ENCODE measurements at places on chromosomes 3 and 15. TPM values are rescaled to one million over a fixed set of nuclear protein-coding genes. Genes with fewer than 3 reads are reported as not detected.

Gene C3orf85
- total RNA-seq = not detected

Gene NR1I2
- total RNA-seq = under 0.01 TPM

Gene TLR9
- total RNA-seq = under 0.01 TPM

DNA sequence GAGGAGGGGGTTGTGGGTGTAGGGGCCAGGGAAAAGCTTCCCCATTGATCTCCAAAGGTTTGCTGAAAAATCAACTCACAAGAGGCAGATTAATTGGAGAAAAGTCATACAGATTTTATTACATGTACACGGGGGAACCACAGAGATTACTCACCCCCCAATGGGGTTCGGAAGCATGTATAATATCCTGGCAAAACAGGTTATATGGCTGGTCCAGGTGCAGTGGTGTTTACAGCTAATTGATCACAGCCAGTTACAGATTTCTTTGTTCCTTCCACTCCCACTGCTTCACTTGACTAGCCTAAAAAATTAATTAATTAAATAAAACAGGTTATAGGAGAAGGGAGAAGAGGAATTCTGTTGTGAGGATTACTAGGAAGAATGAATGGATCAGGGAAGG is 22.4 kb downstream of the PRKCI start:
- DNase-seq = no peak

Gene FSD2
- not detected for total RNA-seq

DNA sequence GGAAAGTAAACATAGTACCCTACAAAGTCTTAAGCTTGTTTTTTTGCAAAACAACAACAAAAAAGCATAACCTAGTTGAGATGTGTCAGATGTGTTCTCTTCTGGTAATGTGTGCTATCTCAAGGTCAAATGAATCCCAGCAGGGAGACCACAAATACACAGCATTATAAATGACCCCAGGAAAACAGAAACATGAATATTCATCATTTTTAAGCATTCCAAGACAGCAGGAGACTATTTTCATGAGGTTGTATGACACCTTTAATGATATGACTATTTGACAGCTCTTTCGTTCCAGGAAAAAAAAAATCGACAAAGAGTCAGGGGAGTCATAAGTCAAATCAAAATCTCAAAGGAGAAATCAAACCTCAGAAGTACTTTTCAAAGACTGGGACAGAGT is 62.7 kb upstream of the CBLB start:
- DNase-seq = no peak

- DNase-seq = no peak
Measured at GRCh38 chr3:5220193-5220592, 32.7 kb downstream of the EDEM1 start.

DNA sequence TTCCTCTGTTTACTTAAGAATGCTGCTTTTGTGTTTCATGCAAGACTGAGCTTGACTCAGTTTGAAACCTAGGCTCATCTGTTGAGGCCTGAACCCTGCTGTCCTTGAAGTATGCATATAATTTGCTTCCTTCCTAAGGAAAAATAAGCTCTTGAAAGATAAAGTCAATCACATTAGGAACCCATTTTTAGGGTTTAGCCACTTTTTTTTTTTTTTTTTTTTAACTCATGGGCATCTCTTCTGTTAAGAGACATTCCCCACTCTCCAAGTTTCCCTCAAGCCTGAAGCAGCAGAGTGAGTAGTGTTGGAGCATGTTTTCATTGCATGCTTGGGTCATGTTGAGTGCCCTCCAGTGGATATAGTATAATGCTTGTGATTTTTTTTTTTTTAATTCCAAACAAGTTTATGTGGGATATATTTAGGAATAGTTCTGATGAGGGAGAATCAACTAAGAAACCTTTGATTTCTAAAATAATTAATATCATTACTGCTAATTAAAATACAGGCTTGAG is 3.6 kb downstream of the CTNNB1 start:
- peak; percentile 70 for DNase-seq

- no peak for DNase-seq
Measured at GRCh38 chr15:29651476-29652233, 170.6 kb downstream of the TJP1 start.

Gene SV2B
- under 0.01 TPM for total RNA-seq

GRCh38 chr15:74179101-74179841 is 5.8 kb downstream of the ISLR start:
- DNase-seq = peak; percentile 86

Gene ARL13B
- 11.6 TPM for total RNA-seq

Gene IL17RC
- 21.3 TPM for total RNA-seq

DNA sequence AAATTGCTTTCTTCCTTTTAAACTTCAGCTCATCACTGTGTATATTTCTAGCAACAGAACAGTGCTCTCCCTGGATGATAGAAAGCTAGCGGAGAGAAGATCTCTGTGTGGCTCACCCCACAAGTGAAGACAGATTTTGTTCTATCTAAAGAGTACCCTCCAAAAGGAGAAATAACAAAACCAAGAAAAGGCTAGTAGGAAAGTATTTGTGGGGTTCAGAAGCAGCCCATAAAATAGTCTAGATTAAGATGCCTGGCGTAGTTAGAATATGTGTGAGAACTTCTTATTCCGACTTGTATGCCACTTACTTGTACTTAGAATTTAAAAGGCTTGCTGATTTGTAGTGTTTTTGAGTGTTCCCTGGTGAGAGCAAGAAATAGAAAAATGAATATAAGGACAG is 214.9 kb upstream of the IL12A start:
- DNase-seq = no peak

DNA sequence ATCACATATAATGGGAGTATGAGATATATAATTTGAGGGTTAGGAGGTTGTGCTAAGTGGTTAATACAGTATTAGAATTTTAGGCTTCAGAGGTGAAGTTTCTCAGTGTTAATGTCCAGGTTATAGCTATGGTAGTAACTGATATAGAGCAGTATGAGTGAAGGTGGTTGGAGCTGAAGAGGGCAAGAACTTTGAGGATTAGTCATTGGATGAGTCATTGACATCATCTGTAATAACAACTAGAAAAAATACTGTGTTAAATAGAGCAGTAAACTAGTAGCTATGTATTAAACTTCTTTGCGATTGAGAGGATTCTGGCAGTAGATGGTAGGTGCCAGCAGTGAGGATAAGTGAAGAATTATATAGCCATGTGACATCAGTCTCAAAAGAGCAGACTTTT is 47.5 kb upstream of the EIF3J start:
- peak; percentile 91 for DNase-seq

DNA sequence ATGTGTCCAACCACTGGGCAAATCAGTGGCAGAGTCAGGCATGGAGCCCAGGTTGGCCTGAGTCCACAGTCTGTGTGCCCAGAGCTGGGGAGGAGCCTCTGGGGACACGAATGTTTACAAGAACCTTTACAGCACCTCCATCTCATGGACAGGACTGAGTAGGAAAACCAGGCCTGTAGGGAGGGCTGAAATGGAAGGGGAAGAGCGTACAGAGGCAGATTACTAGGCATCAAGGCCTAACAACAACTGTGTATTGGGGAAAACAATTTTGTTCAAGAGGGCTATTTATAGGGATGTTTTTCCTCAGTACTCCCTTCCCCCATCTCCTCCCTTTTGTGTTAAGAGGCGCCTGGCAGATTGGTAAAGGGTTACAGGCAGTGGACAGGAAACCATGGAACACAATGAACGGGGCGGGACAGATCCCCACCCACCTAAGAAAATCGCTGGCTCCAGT is 15.1 kb upstream of the ARHGAP31 start:
- DNase-seq = no peak

Gene GOLGA6L2
- not detected for total RNA-seq

GRCh38 chr3:100496711-100497261 is 4.4 kb downstream of the TMEM45A start:
- DNase-seq = no peak

DNA sequence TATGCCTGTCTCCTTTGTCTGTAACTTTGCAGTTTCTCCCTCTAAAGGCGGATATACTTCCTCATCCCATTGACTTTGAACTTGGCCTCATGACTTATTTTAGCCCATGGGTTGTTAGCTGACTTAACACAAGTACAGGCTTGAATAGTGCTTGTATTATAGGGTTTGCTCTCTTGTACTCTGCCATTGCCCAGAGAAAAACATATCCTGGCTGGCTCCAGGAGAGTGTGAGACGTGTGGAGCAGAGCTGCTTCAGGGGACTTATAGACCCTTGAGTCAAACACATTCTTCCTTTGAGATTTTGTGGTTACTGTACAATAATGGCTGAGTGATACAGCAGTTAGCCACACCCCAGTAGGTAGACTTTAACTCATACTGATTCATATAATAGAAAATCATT is 124.0 kb downstream of the RAP2B start:
- no peak for DNase-seq

DNA sequence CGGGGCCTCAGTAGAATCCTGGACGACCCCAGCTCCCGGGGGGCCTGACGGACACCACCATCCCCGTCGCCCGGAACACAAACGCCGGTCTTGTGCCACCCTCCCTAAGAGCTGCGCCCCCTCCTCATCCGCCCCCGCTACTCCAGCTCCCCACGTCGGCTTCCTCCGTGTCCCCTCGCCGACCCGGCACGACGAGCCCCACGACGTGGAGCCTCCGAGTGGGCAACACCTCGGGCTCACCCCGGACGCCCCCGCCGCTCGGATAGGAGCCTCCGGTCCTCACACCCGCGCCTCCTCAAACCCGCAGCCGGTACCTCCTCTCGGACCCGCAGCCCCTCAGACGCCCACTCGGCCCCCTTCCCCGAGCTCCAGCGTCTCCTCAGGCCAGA is 525 bp downstream of the NPTN start:
- DNase-seq = no peak

Gene POLQ
- total RNA-seq = 4.1 TPM

- DNase-seq = no peak
Measured at GRCh38 chr15:95928822-95929221, 401.7 kb upstream of the NR2F2 start.

Gene SI
- not detected for total RNA-seq

- DNase-seq = no peak
Measured at GRCh38 chr3:72093270-72093991, 308.5 kb upstream of the PROK2 start.

- no peak for DNase-seq
Measured at GRCh38 chr3:173586166-173586565, 188.6 kb downstream of the NLGN1 start.

- DNase-seq = peak; percentile 94
Measured at GRCh38 chr15:83112233-83112955, 4.9 kb downstream of the TM6SF1 start.

- no peak for DNase-seq
Measured at GRCh38 chr15:37375519-37375918, 275.2 kb upstream of the MEIS2 start.

GRCh38 chr3:59563966-59564365 is 514.1 kb upstream of the CFAP20DC start:
- no peak for DNase-seq

Gene STRA6
- 0.17 TPM for total RNA-seq

Gene OR5K2
- total RNA-seq = not detected

GRCh38 chr15:29268706-29269484 is 727 bp downstream of the NSMCE3 start:
- peak; percentile 51 for DNase-seq

- no peak for DNase-seq
Measured at GRCh38 chr3:53189276-53189675, 28.3 kb downstream of the PRKCD start.

DNA sequence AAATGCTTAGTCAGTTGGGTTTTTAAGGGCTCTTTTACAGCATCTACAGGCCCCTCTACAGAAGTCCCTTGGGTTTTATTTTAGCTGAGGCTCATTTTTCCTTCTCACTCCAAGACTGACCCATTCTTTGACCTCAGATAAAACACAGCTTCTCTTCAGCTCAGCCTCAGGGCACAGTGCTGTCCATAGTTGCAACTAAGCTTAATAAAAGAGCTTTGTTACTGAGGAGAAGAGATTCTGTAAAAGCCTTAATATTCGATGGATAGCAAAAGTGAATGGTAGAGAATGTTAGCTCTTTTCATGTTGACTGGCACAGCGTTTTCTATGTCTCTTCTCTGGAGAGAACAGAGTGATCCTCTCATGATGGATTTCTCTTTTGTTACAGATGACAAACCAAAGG is 277.9 kb downstream of the BBX start:
- no peak for DNase-seq

Gene BLM
- total RNA-seq = 1.5 TPM

- DNase-seq = no peak
Measured at GRCh38 chr3:86104154-86104553, 886.8 kb downstream of the VGLL3 start.

DNA sequence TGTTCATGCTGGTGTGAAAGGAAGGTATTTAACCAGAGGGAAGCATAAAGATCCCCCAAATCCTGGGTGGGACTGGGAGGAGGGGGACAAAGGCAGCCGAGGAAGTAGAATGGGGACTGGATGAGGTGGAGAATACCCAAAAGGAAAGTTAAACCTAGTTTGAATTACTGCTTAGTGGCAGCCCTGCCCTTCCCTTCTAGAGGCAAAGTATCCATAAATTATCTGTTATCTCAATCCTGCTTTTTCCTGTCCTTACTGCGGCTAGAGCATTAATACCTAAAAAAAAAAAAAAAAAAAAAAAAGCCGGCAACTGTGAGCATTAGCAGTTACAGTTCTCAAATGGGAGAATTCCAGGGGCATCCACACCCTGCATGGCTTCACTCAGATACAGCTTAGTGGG is 139.0 kb downstream of the RYR3 start:
- no peak for DNase-seq
